NCI-H345 (cell line): ENCODE measurements at places on chromosomes 6 and 20.

DNA sequence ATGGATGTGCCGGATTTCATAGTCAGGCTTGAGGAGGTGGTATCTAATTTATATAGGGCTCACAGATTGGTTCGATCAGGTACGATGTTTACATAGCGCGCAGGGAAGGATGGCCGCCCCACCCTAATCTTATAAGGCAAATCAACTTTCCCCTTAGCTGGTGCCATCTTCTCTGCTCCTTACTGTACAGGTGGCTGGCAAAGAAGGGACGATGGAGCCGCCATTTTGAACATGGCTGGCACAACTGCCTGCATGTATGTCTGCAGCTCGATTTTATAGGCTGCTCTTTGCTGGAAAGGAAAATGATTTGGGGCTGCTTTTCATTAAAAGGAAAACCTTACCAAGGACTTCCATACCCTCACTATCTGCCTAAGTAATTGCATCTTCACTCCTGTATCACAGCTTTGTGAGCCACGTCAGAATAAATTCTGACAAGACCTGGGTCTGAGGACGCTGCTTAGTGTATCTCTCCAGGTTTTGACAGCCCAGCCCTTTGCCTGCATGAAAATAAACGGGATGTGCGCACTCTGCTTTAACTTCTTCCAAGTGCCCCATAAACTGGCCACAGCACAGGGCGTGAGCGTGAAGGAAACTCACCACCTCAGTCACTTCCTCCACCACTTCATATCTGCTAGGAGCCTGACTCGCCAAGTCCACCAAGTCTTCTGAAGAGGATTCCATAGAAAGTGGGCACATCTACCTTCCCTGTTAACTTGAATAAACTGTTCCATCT, 109.4 kb upstream of the ARMC2 start:
- no peak for DNase-seq

DNA sequence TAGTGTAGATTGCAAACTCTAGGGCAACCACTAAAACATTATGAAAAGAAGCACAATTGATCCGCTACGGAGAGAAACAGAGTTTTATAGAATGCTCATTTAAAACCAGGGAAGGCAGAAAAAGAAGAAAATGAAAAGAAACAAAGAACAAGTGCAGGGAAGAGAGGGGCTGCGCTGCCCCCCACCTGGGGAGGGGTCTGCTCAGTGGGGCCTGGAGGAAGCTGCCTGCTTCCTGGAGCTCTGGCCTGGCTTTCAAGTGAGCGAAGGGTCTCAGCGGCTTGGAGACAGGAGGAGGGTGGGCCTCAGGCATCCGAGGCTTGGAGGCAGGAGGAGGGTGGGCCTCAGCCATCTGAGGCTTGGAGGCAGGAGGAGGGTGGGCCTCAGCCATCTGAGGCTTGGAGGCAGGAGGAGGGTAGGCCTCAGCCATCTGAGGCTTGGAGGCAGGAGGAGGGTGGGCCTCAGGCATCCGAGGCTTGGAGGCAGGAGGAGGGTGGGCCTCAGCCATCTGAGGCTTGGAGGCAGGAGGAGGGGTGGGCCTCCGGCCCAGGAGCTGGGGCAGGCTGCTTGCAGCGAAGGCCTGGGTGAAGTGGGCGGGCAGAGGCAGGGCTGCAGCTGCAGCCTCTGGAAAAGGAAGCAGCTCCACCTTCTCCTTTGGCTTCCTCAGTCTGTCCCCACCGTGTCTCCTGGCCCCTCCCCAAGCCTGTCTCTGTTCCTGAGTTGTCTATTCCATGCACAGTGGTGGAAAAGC, 406.3 kb downstream of the TAF4 start:
- DNase-seq, result no peak

DNA sequence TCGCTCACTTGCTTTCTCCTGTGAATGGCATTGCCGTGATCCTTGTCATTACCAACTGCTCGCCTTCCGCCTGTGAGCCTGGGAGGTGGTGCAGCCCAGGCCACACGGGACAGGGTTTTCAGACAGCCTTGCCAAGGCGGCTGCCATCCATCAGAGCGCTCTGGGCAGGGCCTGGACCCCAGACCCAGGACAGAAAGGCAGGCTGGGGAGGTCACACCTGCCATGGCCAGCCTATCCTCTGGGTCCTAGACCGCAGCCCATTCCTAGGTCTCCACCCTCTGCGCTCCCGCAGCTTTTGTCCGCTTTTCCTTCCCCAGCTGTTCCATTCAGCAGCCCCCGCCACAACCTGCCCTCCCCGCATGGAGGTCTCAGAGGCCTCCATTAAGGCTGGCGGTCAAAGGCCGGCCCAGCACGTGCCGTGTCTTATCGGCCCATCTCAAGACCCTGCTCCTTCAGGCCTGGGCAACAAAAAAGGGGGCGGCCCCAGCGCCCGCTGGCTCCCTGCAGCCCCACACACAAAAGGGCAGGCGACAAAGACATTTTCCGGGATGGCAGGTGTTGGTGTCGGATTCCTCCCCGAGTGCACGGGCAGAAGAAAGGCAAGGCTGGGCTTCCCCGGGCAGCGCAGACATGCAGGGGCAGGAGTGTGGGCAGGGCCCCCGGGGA, 28.1 kb downstream of the INSM1 start:
- DNase-seq, result peak; percentile 88

DNA sequence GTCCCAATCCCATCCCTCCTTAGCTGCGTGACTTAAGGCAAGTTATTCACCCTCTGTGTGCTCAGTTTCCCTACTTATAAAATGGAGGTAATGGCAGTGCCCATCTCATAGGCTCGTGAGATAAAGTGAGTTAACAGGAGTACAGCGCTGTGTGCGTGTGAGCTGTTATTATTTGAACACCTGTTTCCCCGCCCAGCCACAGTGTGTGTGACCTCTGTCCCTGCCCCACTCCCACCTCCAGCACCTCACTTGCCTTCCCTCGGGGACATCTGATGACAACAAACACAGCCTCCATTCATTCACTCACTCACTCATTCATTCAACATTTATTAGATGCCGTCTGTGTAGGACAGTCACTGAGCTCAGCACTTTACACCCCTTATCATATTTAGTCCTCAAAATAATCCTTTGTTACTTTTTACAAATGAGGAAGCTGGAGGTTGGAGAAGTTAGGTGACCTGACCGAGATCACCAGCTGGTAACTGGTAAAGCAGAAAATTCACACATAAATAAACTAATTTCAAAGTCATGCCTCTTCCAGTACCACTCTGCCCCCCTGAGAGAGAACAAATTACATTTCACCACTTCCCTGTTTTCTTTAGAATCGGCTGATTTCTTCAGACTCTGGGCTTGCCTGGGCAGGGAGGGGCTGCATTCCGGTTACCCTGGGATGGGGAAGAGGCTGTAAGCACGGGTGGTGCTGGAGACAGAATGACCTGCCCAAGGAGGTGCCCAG, 58.6 kb downstream of the CPNE5 start:
- no peak for DNase-seq

GRCh38 chr6:56146086-56146485, 101.3 kb downstream of the COL21A1 start:
- no peak for DNase-seq

- DNase-seq, result no peak
Measured at GRCh38 chr6:138522611-138523010, 23.3 kb upstream of the NHSL1 start.

DNA sequence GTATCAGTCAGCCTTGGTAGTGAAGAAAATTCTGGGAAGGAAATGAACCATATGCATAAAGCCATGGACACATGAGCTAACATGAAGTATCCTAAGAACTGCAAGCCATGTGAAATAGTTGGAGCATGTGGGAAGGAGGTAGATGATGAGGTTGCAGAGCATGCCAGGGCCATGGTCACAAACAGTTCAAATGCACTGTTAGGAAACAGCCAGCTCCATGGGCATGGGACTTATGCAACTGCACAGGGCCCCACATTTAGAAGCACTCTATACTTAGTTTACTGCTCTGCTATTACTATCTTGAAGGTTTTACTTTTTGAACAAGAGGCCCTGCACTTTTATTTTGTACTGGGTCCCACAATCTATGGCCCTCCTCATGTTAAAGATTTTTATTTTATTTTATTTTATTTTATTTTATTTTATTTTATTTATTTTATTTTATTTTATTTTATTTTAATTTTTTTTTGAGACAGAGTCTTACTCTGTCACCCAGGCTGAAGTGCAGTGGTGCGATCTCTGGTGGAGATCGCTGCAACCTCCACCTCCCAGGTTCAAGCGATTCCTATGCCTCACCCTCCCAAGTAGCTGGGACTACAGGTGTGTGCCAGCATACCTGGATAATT, 169.1 kb downstream of the IBTK start:
- no peak for DNase-seq
